Effector memory CD4-positive, alpha-beta T cell (primary cell): ENCODE measurements at places on chromosomes 7 and 10.
A peak's percentile ranks its signal among the peaks of the same experiment; 100 is the strongest.

- no peak for DNase-seq
Measured at GRCh38 chr10:122930140-122930539, 19.7 kb downstream of the FAM24A start.

GRCh38 chr7:30380294-30380693 is 95.9 kb downstream of the ZNRF2 start:
- DNase-seq: no peak

DNA sequence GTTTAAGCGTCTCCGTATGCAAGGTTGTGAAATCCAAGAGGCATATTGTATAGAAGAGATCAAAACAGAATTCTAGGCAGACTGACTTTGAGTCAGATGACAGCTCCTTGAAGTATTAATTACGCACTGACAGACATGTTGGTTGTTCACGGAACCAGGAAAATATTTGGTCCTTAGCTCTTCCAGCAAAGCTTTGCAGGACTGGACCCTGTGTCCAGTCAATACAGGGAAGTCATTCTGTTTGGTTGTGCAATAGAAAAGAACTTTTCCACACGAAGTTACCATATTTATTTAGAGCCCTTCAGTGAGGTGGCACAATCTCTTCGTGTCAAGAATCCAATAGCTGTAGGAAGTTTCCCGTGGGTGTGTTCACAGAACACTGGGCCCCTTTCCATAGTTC is 205.3 kb downstream of the ARHGAP21 start:
- no peak for DNase-seq

DNA sequence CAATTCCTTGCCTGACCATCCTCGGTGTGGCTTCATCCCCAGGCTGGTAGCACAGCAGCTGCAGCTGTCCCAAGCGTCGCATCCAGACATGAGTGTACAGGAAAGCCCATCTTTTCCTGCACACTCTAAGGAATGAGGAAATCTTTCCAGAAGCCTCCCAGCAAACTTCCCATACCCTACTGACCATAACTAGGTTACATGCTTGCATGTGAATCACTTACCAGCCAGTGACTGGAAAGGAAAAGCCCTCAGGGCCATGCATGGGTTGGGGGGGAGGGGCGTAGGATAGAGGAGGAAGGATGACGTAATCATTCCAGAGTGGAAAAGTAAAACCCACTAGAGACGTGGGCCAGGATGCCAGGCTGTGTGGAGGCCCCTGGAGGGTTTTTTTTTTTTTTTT is 18.9 kb upstream of the ZNF212 start:
- DNase-seq: no peak

DNA sequence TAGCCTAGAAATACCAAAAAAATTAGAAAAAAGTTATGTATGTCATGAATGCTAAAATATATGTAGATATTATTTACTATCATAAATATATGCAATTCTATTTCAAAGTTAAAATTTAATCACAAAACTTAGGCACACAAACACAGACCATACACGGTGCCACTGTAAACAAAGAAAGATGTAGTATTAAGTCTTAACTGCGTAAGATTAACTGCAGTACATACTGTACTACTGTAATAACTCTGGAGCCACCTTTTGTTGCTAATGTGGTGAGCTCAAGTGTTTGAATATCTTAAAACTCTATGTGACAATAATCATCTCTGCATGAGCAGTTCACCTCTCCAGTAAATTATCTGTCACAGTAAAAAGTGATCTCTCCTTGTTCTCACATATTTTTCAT is 23.6 kb downstream of the GDI2 start:
- DNase-seq: no peak

GRCh38 chr7:15326044-15326644 is 235.7 kb downstream of the AGMO start:
- DNase-seq: no peak

DNA sequence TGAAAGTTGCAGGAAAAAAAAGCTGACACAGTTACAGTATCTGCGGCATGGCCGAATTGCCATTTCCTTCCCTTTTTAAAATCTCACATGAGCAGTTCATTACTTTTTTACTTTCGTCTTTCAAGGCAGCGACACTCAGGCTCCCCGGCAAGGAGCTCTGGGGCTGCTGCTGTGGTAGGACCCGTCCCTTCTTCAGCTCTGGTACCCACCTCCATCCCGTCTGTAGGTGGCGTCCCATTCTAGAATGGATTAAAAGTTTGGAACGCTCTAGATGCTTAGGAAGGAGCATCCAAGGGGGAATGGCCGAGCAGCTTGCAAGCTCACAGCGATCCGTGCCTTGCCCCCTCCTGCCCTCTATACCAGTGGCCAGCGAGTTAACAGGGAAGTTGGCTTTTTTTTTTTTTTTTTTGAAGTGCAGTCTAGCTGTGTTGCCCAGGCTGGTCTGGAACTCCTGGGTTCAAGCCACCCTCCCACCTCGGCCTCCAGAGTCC is 22.8 kb upstream of the TTYH3 start:
- DNase-seq: no peak

DNA sequence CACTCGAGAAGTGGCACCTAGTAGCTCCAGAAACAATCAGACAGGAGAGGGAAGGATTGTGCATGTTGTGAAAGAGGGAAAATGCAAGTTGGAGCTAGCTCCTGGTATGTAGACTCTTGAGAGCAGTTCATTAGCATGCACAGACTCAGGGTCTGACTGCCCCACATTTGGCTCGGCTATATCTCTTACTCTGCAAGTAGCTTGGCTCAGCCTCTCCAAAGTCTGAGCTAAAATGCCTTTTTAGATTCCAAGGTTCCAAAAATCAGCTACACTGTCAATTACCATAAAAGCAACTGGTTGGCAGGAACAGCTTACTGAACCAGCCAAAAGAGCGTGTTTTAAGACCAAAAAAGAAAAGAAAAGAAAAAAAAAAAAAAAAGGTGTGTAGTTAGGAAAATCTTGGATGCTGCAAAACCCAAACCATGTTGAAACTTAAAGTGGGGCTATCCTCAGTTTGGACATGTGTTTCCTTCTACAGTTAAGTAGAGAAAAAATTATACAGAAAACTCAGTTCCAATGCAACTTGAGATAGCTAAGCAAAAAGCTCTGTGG is 65.5 kb downstream of the MKX start:
- no peak for DNase-seq

GRCh38 chr10:91805110-91805838 is 7.0 kb downstream of the TNKS2 start:
- DNase-seq: no peak

DNA sequence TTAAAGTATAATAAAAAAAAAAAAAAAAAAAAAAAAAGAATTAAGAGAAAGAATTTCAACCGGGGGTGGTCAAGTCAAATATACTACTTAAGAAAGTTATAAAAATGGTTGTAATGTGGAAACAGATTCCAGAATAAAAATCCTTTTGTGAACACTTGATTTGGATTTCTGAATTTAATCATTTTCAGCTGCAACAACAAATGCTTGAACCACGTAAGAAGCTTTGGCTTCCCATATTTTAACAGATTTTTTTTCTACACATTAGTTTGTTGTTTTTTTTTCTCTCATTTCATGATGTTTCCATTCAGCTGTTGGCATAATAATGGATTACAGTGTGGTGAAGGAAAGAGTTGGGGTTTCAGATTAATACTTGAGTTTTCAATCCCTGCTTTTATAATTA is 137.3 kb upstream of the AGR3 start:
- no peak for DNase-seq

- DNase-seq: no peak
Measured at GRCh38 chr7:131908714-131909113, 352.3 kb upstream of the PODXL start.

DNA sequence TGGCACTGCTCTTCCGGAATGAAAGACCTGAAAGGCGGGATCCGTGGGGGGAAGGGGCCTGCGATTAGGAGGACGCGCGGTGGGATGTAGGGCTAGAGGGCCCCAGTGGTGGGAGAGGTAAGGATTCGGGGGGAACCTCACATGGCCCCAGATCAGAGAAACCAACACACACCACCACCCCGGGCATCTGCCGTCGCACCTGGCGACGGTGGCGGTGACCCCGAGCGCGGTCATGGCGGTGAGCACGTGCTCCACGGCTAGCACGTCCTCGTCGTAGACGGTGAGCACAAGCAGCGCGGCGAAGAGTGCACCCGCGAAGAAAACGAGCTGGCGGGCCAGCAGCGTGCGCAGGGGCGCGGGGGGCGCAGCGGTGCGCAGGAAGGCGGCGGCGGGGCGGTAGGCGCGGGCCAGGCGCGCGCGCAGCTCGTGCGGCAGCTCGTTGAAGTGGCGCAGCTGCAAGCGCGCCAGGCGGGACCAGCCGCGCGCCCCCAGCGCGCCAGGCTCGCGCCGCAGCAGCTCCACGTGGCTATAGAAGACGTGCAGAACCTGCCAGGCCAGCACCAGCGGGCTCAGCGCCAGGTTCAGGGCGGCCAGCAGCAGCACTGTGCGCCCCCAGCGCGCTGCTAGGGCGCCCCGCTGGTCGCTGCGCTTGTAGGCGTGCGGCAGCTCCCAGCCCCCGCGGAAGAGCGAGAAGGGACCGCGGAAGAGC is 5.7 kb downstream of the ATG9B start:
- no peak for DNase-seq

GRCh38 chr7:35485436-35485835 is 209.5 kb downstream of the HERPUD2 start:
- DNase-seq: no peak

DNA sequence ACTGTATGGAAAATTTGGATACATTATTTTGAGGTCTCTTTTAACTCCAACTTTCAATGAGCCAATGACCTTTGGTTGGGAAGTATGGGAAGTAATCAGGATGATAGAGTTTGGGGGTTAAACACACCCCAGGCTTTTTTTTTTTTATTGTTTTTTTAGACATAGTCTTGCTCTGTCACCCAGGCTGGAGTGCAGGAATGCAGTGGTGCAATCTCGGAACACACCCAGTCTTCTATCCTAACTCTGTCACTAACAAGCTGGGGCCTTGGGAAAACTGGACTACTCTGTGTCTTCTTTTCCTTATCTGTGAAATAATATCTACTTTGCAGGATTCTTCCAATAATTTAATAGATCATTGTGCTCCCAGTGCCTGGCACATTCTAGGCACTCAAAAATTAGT is 37.6 kb upstream of the AGBL3 start:
- no peak for DNase-seq

GRCh38 chr10:1578392-1579140 is 158.8 kb downstream of the ADARB2 start:
- no peak for DNase-seq

DNA sequence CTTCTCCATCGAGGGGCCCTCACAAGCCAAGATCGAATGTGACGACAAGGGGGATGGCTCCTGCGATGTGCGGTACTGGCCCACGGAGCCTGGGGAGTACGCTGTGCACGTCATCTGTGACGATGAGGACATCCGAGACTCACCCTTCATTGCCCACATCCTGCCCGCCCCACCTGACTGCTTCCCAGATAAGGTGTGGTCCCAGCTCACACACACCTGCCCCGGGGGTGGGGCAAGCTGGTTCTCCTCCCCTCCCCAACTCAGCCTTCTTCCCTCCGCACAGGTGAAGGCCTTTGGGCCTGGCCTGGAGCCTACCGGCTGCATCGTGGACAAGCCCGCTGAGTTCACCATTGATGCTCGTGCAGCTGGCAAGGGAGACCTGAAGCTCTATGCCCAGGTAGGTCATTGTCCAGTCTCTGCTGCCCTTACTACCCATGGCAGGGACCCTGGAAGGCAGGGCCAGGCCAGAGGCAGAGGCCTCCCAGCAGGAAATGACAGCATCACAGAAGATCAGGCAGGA is 11.0 kb downstream of the FLNC start:
- peak; percentile 2 for DNase-seq

- no peak for DNase-seq
Measured at GRCh38 chr10:51896849-51897248, 197.5 kb upstream of the CSTF2T start.

DNA sequence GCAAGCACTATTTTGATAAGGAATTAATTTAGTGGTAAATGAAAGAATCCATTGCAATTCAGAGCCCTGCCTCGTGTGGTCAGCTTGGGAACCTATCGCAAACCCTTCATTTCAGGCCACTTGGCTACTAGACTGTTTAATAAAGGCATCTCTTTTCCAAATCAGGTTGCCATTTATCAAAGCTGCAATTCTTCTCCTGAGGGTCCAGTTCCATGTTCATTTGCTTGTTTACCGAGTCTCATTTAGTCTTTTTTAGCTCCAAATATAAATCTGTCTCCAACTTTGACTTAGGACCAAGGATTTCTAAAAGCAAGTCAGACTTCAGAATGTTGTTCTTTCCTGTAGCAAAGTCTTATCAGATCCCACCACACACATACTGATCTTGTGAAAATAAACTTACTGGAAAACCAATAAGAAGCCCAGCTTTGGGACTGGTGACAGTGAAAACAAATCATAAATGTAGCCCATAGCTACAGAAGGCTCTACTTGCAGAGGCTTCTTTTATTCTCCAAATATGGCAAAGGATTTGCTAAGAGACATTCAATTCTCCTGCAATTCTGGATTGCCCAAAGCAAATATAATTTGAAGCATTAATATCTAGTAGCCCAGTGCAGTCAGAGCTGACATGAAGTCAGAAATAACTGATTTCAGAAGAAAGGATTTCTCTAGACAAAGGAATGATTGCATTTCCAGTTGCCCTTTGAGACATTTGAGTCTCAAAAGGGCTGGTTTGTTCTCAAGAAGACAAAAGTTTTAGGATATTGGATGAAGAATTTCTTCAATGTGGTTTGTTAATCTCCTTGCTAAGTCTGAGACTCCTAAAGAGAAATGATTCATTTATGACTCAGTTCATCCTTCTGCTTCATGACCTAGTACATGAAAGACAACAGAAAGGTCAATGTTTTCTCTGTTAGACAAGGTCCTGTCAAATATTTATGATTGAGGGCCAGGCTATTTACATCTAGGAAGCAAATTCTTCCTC is 28.0 kb downstream of the PPP1R3C start:
- DNase-seq: no peak

GRCh38 chr10:17386021-17386420 is 68.4 kb downstream of the ST8SIA6 start:
- no peak for DNase-seq

DNA sequence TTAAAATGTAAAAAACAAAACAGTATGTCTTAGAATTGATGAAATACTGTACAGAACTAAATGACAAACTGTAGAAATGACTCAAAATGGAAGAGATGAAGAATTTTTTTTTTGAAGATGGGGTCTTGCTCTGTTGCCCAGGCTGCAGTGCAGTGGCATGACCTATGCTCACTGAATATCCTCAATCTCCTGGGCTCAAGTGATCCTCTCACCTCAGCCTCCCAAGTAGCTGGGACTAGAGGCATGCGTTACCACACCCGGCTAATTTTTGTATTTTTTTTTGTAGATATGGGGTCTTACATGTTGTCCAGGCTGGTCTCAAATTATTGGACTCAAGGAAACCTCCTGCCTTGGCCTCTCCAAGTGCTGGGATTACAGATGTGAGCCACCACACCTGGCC is 36.5 kb downstream of the ATAD1 start:
- DNase-seq: no peak

DNA sequence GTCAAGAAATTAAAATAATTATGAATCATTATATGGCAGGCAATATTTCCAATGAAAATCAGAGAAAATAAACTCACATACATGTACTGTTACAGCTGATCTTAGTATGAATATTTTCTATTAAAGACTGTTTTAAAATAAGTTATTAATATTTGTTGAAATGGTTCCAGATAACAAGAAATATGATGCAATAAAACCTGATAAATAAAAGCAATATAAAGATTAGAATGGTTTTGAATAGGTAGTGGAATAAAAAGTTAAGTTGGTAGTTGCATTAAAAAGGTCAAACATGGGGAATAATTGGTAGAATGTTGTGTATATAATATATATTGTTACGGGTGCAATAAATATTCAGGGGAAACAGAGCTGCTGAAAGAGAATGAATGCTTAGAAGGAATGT is 52.5 kb downstream of the MEST start:
- DNase-seq: no peak
